ENCODE measurements at places on chromosomes 5 and 9.
A peak's percentile ranks its signal among the peaks of the same experiment; 100 is the strongest.

DNA sequence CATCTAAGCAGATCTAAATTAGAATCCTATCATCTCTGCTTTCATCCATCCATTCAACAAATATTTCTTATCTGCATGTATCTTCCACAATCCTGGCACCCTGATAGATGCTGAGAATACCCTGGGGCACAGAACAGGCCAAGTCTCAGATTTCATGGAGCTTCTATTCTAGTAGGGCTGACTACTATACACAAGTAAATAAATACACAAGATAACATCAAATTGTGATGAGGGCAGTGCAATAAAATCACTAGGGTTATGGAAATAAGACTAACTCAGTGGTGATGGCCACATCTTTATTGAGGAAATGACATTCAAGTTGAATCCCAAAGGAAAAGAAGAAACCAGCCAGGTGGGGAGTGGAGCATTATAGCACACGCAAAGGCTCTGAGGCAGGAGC lies 138.4 kb upstream of the GLRA1 start:
- DNase-seq: no peak

GRCh38 chr9:3507395-3508077 lies 18.3 kb downstream of the RFX3 start:
- no peak for DNase-seq

DNA sequence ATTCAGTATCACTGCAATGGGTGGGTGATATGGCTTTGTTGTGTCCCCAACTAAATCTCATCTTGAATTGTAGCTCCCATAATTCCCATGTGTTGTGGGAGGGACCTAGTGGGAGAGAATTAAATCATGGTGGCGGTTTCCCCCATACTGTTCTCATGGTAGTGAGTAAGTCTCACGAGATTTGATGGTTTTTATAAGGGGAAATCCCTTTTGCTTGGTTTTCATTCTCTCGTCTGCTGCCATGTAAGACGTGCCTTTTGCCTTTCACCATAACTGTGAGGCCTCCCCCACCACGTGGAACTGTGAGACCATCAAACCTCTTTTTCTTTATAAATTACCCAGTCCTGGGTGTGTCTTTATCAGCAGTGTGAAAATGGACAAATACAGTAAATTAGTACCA lies 9.5 kb upstream of the NANS start:
- DNase-seq: no peak

DNA sequence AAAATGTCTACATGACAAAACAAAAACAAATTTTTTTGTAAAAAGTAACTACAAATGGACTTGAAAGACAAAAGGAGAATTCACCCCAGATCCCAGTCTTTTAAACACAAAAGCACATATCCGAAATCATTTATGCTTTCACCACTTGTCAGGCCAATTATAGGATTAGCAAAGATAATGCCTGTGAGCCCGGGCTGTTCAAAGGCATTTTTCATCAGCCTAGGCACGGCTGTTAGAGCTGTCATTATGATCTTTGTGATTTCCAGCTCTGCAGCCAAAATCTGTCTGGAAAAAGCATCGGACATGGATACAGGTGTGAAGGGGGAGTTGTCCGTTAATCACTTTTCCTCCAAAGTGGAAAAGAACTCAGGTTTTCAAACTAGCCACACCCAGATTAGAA lies 23.6 kb upstream of the RAB14 start:
- DNase-seq: no peak

DNA sequence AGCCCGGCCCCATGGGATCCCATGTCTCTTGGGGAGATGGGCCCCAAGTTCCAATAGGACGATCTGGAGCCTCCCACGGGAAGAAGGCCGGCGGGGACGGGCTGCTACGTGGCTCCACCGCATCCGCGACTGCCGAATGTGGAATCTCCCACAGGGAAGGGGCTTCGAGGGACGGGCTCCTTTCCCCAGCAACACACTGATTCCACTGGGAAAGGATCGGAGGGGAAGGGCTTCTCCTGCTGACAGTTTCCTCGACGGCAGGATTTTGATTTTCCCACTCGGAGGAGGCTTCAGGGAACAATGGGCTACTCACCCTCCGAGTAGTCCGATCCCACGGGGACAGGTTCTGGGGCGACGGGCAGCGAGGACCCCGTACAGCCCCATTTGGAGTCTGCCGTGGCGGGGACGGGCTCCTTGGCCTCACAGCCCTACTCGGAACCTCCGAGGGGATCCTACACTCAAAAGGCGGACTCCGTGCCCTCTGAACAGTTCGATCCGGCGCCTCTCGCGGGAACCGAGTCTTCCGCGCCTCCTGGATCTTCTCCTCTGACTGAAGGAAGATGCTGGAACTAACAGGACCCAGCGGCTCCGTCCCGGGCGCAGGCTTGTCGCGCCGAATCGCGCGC lies 1.3 kb downstream of the PROB1 start:
- DNase-seq: no peak

GRCh38 chr5:90809311-90810056 lies 250.9 kb downstream of the ADGRV1 start:
- no peak for DNase-seq

GRCh38 chr9:88733651-88734421 lies 198.9 kb downstream of the NXNL2 start:
- DNase-seq: no peak

DNA sequence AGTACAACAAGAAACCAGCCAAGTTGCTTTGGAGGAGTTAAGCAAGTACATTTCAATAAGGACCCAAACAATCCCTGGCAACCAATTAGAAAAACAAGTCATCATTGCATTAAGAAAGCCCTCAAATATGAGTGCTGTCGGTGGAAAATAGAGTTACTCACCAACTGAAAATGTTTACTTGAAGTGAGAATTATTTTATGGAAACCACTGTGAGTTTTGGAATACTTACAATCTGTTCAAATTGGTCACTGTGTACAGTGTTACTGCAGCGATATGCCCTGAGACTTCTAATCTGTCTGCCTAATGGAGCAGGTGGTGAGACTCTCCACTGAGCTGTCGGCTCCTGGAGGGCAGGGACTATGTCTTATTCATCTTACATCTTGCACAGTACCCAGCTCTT lies 1073.2 kb upstream of the DMAC1 start:
- no peak for DNase-seq

GRCh38 chr9:26261503-26262330 lies 583.5 kb upstream of the TUSC1 start:
- no peak for DNase-seq

DNA sequence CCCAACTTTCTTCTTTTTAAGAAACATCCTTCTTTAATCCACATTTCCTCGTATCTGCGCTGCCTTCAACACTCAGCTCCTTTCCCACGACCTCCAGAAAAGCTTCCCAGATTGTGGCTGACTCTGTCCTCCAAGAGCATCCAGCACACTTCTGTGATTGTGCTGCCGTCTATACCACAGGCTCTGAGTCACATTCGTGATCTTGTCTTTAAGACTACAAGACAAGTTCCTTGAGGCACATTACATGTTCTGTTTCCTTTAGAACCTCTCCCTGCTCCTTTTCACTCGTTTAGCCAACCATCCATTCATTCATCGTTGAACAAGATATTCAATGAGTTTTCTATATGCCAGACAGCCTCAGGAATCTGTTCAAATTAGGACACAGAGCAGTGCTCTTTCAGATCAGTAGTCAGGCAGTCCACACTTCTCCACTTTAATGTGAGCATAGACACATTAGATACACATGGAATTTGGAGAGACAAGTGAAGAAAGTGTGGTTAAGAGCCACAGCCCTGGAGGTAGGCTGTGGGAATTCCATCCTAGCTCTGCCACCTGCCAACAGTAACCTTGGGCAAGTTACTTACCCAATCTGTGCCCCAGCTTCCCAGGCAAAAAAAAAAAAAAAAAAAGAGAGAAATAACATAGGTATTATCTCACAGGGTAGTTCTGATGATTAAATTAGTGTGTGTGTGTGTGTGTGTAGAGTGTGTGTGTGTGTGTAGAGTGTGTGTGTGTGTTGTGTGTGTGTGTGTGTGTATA lies 18.9 kb downstream of the WHRN start:
- DNase-seq: no peak

DNA sequence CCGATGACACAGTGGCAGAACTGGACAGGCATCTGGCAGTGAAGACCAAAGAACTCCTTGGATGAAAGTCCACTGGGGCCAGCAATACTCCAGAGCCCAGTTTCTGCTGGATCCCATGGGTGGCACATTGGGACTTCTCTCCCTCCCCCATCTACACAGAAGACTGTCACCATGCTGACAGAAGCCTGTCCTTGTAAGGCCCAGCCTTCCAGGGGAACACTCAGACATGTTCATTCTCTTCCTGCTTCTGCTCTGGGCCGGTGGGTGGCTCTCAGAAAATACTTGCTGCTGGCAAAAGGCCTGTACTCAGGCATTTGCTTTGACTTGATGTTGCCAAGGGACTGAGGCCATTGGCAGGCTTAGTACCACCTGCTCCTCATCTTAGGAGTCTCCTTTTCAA lies 48.3 kb upstream of the PTGS1 start:
- DNase-seq: no peak

DNA sequence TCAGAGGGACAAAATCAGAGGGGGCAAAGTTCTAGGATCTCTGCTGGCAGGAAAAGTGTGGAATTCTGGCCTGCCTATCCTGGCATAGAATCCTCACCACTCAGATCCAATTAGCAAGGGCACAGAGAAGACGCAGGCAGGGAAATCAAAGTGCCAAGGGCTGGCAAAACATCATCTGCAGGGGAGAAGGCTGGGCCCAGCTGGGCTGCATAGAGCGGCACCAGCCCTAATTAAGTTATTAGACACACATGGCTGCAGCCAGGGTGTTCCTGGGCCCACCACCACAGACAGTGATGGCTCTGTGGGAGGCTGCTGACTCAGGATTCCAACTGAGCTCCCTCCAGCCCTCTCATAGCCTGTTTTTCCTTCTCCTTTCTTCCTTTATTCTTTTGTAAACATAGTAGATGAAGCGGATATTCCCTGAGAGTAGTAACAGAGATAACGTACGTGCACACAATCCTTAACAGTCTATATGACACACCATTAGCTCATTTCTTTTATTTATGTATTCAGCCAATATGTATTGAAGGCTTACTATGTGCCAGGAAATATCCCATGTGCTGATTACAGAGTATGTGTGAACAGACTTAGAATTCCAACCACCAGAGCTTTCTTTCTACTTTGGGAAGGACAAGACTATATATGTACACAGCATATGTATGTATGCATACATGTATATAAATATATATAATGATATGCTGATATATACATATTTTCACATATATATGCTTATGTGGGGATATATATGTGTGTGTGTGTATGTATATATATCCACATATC lies 236.1 kb downstream of the ASTN2 start:
- DNase-seq: no peak

GRCh38 chr9:137791947-137792346 lies 85.6 kb upstream of the CACNA1B start:
- no peak for DNase-seq

- no peak for DNase-seq
Observed at GRCh38 chr5:23528677-23529076, 21.3 kb downstream of the PRDM9 start.

GRCh38 chr5:6704361-6704851 lies 8.8 kb upstream of the TENT4A start:
- DNase-seq: peak; percentile 81

- DNase-seq: no peak
Observed at GRCh38 chr9:130780415-130780814, 54.6 kb upstream of the ABL1 start.

DNA sequence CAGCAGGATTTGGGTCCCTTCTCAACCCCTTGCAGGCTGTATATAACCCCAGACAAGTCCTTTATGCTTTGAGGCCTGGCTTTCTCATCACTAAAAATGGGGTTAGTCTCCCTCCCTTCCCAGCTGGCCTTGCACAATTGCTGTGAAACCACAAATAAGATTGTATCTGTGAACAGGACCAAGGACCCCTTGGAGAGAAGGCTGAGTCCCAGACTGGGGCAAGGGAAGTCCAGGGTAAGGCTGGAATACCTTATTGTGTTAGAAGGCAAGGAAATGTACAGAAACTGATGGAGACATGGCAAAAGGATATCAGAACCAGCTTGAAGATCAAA lies 11.4 kb downstream of the MACROH2A1 start:
- no peak for DNase-seq

DNA sequence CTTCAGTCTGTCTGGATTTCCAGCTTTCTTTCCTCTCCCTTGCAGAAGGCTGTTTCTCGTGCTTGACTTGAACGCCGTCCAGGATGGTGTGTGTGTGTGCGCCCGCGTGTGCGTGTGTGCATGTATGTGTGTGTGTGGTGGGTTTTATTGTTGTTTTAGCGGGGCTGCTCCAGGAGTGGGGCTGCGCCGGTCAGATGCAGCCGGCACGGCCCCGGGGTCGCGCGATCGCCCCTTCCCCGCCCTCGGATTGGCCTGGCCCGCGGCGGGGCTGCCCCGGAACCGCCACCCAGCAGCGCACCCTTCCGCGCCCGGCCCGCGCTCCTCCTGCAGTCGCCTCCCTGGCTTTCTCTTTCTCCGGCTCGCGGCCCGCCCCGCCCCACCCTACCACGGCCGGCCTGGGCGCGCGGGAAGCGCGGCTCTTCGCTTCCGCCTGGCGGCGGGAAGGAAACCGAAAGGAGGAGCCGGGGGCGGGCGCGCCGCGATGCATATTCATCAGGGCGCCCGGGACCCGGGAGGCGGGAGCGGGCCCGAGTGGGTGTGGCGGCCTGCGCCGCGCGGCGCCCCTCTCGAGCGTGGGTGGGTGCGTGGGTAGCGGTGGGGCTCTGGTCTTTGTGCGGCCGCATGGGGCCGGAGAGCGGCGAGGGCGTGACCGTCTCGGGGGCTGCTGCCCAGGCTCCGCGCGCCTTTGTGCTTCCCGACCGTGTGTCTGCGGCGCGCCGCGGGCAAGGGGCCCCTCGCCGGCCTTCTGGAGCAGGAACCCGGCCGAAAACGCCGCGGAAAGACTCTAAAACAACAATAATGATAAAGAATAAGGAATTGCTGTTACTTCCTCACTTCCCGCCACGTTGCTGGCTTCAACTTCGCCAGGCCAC lies 8.5 kb upstream of the NFIB start:
- peak; percentile 96 for DNase-seq

DNA sequence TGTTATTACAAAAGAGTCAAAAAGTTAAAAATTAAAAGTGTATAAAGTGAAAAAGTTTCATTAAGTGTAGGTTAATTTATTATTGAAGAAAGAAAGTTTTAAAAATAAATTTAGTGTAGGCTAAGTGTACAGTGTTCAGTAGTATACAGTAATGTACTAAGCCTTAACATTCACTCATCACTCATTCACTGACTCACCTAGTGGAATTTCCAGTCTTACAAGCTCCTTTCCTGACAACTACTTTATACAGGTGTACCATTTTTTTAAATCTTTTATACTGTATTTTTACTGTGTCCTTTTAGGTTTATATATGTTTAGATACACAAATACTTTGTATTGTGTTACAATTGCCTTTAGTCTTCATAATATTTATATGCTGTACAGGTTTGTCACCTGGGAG lies 530.2 kb upstream of the FAM174A start:
- no peak for DNase-seq

DNA sequence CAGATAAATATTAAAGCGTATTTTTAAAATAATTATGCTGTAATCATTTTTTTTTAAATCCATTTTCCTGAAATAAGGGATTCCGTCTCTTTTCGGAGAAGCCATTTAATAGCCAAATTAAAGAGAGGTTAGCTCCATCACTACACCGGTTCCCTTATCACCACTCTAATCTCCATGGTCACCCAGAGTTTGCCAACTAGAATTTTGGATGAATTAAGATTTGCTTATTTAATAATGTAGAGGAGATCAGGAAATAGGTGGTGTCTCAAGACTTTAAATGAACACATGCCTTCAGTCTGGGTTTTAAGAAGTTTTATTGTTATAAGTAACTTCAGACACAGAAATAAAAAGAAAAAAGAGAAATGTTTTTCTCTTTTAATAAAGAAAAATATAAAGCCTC lies 151.7 kb downstream of the TTC39B start:
- no peak for DNase-seq

- no peak for DNase-seq
Observed at GRCh38 chr9:28163619-28164018, 590.3 kb upstream of the C9orf72 start.

GRCh38 chr9:23698161-23698560 lies 127.9 kb downstream of the ELAVL2 start:
- no peak for DNase-seq

All from upper lobe of right lung (tissue), 1 donor.